ENCODE measurements at places on chromosomes 3 and 15. TPM values are rescaled to one million over a fixed set of nuclear protein-coding genes. Genes with fewer than 3 reads are reported as not detected.

Gene TF
- 0.18 TPM for total RNA-seq

Gene KLHL6
- 5.7 TPM for total RNA-seq

Gene PPP1R14D
- not detected for total RNA-seq

Gene FGD5
- 84.3 TPM for total RNA-seq

Gene ITIH4
- 0.49 TPM for total RNA-seq

Gene TMCO5A
- total RNA-seq, result not detected

Gene LRRC31
- total RNA-seq, result not detected

Gene SLCO2A1
- 0.79 TPM for total RNA-seq

GRCh38 chr15:87778358-87778757 is 478.2 kb downstream of the NTRK3 start:
- no peak for DNase-seq

DNA sequence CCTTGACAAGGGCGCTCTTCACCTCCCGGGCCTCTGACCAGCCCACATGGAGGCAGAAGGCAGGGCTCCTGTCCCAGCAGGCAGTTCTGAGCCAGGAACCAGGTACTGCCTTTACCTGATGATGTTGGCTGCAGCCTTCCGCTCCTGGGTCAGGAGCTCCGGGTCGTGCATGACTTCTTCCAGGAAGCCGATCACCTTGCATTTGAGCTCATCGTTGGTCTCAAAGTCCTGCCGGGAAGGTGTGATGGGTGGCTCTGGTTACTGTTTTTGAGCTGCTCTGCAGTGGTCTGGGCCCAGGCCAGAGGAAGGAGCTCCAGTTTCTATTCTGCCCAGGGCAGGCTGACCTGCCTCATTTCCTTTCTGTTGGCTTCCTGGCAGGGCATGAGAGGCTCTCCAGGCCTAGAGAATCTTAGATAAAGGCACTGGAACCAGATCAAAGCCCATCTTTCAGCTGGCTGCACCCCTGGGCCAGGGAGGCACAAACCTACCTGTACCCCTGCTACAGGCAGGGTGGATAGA is 53.2 kb upstream of the CTSH start:
- DNase-seq, result no peak

DNA sequence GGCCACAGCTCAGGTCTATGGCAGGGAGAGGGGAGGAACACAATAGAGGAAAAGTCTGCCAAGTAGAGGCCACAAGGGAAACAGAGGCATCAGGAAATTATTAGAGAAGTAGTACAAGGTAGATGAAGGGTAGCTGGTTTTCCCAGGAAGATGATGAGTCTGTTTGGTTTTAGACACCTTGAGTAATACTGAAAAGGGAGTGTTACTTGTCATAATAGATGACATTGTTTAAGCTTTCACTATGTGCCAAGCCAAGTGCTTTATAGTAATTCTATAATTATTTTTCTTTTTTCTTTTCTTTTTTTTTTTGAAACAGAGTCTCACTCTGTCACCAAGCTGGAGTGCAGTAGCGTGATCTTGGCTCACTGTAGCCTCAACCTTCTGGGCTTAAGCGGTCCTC is 13.7 kb downstream of the PXK start:
- no peak for DNase-seq

DNA sequence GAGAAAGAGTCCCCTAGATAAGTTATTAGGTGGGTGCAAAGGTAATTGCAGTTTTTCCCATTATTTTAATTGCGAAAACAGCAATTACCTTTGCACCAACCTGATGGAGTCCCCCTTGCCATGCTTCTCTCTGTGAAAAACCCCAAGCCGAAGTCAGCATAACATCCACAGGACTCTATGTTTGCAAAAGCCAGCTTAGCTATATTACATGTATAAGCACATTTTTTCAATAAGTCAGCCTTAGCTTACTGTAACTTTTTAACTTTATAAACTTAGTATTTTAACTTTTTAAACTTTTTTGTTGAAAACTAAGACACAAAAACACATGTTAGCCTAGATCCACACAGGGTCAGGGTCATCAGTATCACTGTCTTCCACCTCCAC is 21.4 kb upstream of the MUC20 start:
- no peak for DNase-seq

GRCh38 chr15:69627548-69628158 is 175.0 kb downstream of the RPLP1 start:
- no peak for DNase-seq

DNA sequence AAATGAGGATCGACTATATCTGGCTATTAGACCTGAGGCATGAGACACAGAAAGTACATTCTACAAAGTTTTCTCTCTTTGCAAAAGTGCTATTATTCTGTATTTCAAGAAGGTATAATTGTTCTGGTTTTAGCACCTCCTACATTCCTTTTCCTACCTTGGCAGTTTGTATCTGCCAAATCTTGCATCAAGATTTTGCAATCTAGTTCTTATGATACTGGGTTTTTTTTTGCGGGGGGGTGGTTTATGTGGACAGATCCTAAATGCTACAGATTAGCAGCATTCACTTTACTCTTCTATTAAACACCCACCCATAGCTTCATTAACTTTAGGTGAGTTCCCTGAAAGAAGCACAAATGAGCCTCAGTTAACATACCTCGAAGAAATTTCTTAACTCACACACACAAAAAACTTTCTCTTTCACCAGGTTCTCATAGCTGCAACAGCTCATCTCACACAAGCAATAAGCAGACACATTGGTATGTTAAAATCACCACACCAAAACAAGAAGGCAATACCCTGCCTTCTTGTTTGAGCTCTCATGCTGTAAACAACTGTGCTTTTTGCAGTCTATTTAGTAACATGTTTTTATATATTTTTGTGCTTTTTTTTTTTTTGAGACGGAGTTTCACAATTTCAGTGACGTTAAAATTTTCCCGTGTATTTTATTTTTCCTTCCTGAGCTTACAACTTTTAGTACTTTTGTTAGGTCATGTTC is 73.0 kb upstream of the VGLL4 start:
- no peak for DNase-seq

DNA sequence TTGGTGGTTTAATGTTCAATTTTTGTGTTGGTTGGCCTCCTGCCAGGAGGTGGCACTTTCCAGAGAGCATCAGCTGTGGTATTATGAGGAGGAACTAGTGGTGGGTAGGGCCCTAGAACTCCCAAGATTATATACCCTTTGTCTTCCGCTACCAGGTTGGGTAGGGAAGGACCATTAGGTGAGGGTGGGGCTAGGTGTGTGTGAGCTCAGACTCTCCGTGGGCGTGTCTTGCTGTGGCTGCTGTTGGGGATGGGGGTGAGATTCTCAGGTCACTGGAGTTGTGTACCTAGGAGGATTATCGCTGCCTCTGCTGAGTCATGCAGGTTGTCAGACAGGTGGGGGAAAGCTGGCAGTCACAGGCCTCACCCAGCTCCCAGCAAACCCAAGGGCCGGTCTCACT is 187.1 kb downstream of the DPH6 start:
- DNase-seq, result no peak

- DNase-seq, result no peak
Measured at GRCh38 chr15:70086636-70087035, 11.1 kb downstream of the TLE3 start.

GRCh38 chr3:71803248-71803647 is 18.3 kb upstream of the PROK2 start:
- no peak for DNase-seq

DNA sequence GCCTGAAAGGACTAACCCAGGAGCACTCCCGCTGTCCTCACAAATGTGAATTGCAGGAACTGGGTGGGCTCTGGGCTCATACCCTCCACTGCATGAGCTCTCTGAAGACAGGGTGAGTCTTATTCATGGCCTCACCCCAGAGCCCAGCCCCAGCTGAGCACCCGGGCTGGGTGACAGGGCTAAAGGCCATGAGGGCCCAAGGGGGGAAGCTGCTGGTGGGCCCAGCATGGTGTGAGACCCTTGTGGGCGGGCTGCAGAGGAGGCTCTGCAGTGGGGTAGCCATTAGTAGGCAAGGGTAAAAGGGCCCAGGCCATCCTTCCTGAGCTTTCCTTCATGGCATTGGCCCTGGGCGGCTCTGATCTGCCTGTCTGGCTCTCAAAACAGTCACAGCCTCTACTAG is 30.3 kb downstream of the SRPRB start:
- DNase-seq, result no peak
